ENCODE measurements at places on chromosomes 2 and 18.

- no peak for DNase-seq
These were observed 152.6 kb upstream of the RND3 start for GRCh38 chr2:150640039-150640438.

DNA sequence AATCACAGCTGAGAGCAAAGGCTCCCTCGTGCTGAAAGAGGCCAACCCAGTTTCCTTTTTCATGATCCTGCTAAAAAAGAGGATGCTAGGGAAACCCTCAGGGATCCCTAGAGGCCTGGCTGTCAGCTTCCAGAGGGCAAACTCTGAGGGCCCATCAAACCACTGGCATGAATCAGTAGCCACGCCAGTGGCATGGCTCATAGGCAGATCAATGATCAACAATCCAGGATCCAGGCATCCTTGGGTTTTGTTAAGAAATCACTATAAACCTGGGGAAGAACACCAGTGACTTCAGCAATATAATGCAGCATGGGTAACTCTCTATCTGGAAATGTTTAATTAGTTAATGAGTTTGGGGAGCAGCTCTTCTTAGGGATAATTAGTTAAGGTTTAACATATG is 286.5 kb downstream of the C1D start:
- DNase-seq: no peak

GRCh38 chr2:68167186-68167585 is 9.5 kb downstream of the PNO1 start:
- no peak for DNase-seq

DNA sequence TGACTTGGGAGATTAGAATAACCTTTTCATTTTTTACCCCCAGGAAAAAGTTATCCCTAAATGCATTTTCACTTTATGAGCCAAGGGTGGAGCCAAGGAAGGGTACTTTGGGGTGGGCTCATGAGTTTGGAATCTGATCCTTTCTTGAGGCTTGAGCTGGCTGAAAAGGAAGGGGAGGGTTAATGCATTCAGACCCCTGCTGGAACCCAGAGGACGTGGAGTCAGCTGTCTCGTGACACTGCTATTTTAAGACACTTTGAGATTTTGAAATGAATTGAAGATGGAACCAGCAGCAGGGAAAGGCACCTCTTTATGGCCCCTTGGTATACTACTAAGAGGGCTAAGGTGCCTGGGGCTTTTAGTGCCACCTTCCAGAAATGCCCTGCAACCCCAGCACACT is 90.4 kb downstream of the MARCHF4 start:
- DNase-seq: no peak

DNA sequence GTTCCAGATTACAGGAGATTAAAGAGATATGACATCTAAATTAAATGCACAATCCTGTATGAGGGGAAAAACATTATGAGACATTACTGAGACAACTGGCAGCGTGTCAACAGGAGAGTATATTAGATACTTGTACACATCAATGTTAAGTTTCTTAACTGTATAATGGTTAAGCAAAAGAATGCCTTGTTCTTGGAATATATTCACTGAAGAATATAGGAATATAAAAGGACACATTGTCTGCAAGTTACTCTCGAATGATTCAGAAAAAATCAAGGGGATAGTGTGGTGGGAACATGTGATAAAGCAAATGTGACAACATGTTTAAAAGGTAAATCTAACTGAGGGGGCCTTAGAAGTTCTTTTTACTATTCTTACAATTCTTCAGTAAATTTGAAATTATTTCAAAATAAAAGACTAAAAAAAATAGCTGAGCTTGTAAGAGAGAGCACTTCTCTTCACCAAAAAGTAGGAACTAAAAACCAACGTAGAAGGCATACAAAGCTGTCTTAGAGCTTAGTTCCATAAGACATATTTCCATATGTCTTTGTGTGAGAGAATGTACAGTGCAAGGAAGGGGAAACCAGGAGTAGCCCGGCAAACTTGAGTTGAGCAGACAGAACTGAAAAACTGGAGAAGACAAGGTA is 7.5 kb downstream of the WDPCP start:
- no peak for DNase-seq

DNA sequence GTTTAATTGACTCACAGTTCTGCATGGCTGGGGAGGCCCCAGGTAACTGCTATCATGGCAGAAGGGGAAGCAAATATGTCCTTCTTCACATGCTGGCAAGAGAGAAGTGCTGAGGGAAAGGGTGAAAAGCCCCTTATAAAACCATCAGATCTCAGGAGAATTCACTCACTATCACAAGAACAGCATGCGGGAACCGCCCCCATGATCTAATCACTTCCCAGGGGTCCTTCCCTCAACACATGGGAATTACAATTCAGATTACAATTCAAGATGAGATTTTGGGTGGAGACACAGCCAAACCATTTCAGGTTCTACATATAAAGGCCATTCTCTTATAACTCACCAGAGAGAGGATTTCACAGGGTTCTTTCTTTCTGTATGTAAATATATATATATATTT is 62.9 kb downstream of the VRK2 start:
- DNase-seq: no peak

DNA sequence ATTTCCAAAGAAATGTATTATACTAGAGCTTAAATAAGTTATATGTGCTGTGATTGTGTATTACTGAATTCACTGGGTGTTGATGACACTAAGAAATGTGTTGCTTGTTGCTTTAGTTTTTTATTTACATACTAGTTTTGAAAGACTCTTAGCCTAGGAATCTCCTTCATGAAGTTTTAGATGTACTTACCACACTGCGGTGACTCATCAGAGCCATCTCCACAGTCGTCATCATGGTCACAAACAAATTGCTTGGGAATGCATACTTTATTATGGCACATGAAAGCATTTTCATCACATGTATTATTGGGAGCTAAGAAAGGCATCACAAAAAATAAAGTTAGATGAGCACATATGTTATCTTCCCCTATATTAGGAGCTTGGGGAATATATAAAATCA is 1624.2 kb downstream of the LRP1B start:
- DNase-seq: no peak

GRCh38 chr2:188940171-188940570 is 34.0 kb upstream of the COL3A1 start:
- DNase-seq: no peak

DNA sequence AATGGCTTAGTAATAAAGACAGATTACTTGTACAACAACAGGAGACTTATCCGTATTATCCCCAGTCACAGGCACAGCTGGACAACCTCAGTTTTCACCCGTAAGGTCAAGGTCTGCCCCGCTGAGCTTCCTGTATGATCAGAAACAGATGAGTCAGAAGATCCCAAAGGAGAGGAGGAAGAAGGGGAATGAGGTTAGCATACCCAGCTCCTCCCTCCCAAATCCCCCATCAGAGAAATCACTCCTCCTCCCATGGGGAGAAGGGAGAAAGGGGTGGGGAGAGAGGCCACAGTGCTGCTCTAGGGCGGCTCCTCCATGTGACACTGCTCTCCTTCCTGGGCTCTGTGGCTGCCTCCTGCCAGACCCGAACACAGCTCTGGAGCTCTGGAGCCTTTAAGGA is 53.8 kb upstream of the SPTBN1 start:
- DNase-seq: no peak

GRCh38 chr2:72090781-72091482 is 56.7 kb downstream of the CYP26B1 start:
- DNase-seq: no peak

DNA sequence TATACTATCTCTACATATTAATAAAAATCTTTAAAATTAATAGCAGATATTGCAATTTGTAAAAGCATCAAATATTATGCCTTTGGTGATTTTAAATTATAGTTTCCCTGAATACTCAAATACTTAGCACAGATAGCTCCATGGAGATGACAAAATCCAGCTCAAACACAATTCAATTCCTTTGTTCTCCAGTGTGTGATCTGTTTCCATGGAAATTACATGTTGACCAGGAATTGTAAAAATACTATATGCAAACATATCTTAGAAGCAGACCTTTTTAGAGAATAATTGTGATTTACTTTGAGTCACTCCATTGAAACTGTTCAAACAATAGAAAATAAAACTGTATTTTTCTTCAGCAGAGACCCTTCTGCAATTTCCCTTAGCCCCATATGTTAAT is 68.3 kb downstream of the FAM161A start:
- peak; percentile 80 for DNase-seq

DNA sequence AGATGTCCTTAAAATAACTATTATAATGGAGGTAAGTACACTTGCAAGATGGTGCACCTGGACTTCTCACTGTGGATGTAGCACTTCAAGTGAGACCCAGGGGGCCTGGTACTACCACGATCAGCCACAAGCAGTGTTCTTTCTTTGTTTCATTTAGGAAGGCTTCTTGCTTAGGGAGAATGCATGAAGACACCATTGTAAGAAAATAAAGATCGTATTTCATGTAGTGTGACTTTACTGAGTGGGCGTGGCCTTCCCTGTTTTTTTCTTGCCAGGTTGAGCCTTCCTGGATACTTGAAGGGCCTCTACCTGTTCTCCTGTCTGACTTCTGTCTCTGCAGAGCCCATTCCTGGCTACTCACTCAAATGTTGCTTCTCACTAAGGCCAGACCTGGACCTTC is 615.6 kb upstream of the SOX11 start:
- DNase-seq: no peak

- DNase-seq: no peak
These were observed 28.8 kb upstream of the SULT1C4 start for GRCh38 chr2:108348816-108349570.

DNA sequence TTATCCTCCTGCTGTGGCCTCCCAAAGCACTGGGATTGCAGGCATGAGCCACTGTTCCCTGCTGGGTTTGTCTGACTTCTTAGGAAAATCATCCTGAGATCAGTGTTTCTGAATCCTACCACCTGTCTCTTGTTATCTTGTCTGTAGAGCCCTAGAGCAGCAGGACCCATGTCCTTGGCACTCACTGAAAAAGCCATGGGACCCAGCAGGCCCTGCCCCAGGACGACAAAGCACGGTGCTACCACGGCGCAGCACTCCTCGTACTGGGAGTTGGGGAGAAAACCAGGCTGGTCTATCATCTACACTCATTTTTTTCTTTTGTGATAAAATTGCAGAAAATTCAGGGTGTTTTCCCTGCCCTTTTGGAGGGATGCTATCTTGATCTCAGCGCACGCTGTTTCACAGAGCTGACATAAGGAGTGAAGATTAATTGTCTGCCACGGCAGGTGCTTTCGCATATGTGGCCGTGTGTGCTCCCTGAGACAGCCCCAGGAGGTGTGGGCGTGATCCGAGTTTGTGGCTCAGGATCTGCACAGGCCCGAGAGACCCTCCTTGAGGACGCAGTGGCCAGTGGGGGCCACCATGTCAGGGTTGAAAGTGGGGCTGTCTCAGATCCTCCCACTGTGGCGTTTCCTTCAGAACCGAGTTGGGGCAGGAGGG is 179.1 kb downstream of the LDLRAD4 start:
- DNase-seq: no peak

GRCh38 chr2:191692502-191693115 is 14.7 kb downstream of the NABP1 start:
- no peak for DNase-seq

- no peak for DNase-seq
These were observed 16.7 kb downstream of the ZNF638 start for GRCh38 chr2:71348302-71348701.

- DNase-seq: no peak
These were observed 114.8 kb upstream of the ZNF236 start for GRCh38 chr18:76707534-76707933.

GRCh38 chr18:63477200-63477599 is 442 bp downstream of the SERPINB5 start:
- DNase-seq: no peak

DNA sequence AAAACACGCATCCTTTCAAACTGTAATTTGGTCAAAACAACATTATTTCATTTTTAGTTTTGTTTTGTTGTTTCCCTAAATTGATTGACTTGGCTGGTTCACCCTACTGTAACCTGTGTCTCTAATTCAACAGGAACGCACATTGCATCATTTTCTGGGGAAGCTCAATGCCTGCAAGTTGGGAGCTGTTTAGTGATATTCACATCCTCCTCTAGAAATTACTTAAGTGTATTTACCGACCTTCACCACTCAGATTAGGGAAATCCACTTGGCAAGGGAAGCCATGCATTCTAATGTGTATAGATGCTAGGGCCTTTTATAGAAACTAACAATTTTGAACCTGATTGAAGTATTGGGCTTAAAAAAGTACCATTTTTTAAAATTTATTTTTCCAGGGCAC is 7.3 kb upstream of the TPO start:
- DNase-seq: no peak
